ENCODE measurements at places on chromosomes 5 and 9.
A peak's percentile ranks its signal among the peaks of the same experiment; 100 is the strongest.

- DNase-seq = no peak
Measured at GRCh38 chr5:78644129-78644528, 4.4 kb downstream of the LHFPL2 start.

DNA sequence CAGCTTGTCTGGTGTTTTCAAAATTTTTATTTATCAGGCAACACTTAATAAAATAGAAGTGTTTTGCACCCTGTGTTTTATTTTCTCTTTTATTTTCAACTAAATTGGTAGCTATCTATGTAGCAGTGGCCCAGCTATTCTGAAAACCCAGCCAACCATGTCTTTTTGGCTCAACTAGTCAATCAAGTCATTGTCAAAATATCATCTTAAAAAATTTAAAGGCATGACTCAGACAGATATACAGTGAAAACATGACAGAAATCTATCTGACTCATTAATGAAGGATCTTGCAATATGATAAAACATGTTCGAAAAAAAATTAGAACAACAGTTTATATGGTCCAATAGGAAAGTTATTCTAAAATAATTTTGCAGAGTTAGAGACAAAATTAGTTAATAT is 75.1 kb downstream of the HSD17B4 start:
- no peak for DNase-seq

- DNase-seq = no peak
Measured at GRCh38 chr5:147415651-147416050, 94.2 kb downstream of the DPYSL3 start.

DNA sequence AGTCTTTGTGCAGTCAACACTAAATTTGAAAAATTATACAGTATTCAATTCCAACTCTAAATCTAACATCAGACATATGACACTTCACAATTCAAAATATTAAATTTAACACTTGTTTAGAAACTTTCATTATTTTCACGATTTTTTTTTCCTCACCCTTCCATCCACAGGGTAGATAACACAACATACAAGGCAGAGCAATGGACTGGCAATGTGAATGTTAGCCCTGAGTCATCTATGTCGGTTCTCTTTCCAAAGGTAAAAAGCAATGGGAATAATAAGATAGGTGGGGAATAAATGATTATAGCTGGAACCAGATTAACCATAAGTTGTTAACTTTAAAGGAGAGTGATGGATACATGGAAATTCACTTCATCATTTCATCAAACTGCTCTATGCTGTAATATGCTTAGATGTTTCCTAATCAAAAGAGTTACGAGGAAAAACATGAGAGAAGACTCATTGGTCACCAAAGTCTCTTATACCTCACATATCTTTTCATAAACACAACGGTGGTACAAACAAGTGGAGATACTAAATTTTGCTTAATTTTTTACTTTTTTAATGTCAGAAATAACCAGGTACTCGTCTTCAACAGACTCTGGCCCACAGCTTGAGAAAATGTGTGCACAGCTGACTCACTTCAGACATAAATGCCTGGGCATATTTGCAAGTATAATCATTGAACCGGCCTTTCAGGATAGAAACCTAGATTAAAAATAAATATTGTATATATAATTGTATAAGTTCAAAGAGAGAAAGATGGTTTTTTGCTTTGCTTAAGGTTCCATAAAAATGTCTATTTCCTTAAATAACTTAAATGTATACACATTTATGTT is 23.0 kb downstream of the RFX3 start:
- no peak for DNase-seq

- no peak for DNase-seq
Measured at GRCh38 chr9:132740526-132741309, 70.5 kb downstream of the GTF3C4 start.

DNA sequence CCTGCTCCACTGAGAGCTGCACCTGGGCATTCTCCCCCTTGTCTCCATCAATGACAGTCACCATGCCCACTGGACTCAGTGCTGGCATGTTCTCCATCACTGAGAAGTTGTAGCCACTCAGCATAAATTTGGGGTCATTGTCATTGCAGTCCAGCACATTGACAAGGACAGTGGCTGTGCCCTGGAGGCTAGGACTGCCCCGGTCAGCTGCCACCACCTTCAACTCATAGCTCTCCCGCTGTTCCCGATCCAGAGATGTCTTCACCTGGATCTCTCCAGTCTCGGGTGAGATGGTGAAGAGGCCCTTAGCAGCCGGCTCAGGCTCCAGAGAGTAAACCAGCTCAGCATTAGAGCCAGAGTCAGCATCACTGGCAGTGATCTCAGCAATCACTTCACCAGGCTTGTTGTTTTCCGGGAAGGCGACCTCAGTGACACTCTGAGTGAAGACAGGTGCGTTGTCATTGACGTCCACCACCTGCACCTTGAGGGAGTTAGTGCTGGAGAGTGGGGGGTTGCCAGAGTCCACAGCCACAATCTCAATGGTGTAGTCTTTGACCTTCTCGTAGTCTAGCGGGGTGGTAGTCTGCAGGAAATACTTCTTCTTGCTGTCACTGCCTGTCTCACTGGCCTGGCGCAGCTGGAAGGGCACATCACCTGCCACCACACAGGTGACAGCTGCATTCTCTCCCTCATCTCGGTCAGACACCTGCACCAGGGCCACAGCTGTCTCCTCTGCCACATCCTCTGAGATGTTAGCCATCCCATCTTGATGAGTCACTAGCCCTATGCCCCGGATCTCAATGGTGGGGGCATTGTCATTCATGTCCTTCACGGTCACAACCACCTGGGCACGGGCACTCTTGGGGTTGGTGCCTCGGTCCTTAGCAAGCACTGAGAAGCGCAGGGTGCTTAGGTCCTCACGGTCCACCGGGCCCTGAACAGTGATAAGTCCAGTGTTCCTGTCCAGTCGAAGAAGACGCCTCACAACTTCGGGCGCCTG is 13.5 kb downstream of the PCDH1 start:
- DNase-seq = no peak

DNA sequence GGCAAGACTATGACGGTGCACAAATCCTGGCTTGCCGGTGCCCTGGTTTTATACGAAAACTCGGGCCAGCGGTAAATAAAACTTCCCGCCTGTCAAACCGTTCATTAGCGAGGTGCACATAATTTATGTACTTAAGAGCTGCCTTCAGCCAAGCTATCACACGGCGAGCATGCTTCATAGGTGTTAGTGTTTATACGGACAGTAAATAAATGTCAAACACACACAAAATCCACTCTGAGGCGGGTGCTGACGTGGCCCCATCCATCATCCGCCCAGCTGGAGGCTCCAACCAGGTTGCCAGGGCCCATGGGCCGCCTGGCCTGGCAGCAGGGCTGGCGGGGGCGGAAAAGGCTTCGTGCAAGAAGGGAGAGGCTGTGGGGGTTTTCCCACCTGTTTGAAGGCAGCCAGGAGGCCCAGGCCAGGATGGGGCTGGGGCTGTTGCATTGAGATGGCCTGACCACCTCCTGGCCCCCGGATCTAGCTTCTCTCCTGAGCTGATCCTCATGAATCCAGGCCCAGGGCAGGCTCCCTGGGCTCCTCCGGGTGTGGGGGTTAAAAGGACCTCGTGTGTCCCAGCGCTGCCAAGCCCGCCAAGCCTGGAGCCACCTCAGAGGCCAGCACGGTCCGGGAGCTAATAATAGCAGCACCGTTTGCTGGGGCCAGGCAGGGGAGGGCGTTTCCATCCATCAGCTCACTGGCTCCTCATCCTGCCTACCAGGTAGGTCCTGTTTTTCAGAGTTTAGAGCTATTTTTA is 43.2 kb downstream of the BARX1 start:
- DNase-seq = peak; percentile 19

DNA sequence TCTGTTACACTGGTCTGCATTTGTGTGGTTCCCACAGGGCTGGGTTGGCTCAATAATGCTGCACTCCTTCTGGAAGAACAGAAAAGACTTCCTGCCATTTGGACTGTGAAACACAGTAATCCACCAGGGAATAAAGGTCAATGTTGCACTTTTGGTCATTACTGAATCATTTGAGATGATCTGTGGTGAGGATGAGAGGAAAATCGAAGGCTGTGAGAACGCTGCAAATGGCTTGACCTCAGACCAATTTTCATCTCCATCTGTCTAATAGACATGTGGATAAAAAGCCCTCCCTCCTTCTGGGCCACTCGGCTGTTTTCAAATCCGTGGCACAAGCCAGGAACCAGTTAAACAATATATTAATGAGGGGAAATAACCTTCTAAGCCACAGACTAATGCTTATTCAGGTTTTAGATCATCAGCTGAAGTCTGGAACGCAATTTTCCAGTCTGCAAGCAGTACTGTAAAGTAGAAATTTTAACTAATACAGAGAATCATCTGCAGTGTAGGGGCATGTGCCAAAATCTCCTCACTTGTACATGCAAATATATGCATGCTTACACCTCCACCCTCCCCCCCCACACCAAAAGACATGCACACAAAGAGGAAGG is 20.2 kb downstream of the TLE1 start:
- DNase-seq = no peak

GRCh38 chr5:161803-162110 is 29.5 kb upstream of the LRRC14B start:
- no peak for DNase-seq

DNA sequence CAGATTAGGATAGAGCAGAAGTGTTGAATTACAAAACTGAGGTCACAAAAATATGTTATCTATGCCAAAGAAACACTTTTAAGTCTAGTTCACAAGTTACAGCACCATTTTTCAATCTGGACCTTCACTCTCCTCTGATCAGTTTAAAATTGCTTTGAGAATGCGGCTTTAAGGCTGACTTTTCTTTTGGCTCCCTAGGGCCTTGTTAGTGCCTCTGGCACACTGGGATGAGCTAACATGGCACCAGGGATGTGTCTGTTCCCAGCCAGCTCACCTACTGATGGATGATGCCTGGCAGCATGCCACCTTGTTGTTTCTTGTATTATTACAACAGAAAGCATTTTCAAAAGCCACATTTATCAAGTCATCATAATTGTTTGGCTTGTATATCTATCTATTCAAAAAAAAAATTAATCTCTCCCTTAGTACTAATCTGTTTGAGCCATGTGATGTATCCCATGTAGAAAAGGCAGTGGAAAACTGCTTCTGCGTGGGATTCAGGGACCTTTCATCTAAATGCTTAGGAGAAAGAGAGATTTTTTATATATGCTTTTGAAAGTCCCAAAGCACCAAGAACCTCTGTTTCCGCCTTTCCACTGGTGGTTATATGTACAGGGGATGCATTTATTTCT is 46.6 kb downstream of the ADAMTSL1 start:
- no peak for DNase-seq

- DNase-seq = no peak
Measured at GRCh38 chr5:55856516-55857246, 5.5 kb downstream of the IL31RA start.

GRCh38 chr5:16642867-16643266 is 26.1 kb upstream of the RETREG1 start:
- DNase-seq = no peak

DNA sequence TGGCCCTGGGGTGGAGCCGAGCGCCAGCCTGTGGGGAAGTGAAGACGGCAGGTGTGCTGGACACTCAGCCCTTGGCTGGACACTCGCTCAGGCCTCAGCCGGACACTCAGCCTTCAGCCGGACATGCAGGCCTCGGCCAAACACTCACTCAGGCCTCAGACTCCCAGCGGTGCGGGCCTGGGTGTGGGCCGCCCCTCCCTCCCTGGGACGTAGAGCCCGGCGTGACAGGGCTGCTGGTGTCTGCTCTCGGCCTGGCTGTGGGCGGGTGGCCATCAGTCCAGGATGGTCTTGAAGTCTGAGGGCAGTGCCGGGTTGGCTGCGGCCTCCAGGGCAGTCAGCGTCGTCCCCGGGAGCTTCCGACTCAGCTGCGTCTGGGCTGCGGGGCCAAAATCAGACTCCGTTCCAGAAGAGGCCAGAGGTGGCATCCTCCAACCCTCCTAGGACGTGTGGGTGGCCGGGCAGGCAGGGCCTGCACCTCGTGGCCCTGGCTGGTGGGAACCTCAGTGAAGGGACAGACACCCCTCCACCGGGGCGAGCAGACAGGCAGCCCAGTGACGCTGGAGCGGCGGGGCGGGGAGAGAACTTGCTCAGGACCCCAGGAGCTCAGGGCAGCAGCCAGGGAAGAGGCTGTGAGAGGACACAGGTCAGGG is 28.4 kb downstream of the SLC6A18 start:
- no peak for DNase-seq

DNA sequence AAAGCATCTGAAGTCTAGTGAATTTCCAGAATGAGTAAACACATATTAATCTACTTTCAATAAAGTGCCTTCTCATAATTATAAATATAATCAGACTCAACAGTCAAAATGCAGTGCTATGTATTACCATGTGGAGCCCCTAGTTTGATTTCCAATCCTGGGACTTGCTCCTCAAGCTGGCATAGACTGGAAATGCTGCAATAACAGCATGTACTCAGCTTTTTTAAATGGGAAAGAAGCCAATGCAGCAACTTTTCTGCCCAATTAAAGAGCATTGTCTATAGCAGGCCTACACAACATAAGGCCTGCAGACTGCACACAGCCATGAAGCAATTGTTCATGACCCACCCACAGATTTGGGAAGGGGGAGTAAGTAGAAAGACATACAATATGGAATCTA is 103.2 kb downstream of the NR2F1-AS1 start:
- DNase-seq = no peak

GRCh38 chr9:16032799-16033198 is 480.0 kb downstream of the CCDC171 start:
- no peak for DNase-seq

- no peak for DNase-seq
Measured at GRCh38 chr5:151204051-151204450, 19.8 kb downstream of the CCDC69 start.

DNA sequence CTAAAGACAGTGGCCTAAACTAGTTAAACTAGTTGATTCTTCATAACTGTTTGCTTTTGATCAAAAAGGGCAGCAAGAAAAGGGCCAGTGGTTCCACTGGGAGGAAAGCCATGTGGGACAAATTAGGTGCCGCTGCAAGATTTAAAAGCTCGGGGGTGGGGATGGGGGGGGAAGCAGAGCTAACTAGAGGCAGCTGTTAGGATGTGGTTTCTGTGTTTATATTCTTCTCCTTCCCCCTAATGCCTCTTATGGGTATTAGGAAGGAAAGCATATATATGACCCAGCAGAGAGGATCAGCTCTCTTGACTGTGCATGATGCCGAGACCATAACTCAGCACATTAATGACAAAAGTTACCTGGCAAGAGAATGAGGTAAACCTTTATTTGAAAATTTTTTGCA is 65.7 kb downstream of the EFNA5 start:
- no peak for DNase-seq

DNA sequence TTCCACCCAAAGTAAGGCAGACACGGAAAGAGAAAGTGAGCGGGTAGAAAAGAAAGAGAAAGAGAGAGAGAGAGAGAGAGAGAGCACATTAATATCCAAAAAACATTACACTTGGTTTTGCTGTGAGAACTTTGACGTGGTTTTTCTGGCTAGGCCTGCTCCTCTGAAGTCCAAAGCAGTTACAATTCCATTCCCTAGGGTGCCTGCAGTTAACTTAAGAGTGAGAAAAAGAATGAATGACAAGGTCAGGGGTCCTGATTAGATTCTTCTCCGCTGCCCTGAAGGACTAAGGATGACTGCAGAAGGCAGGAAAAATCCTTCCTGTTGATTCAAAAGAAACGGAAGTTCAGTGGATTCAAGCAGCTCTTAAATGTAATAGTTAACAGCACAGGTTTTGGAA is 589.8 kb downstream of the PRELID2 start:
- DNase-seq = no peak

GRCh38 chr5:136094189-136094912 is 38.3 kb upstream of the SMAD5 start:
- DNase-seq = no peak

- DNase-seq = no peak
Measured at GRCh38 chr9:18783909-18784308, 249.1 kb downstream of the SAXO1 start.

- DNase-seq = peak; percentile 17
Measured at GRCh38 chr9:4207881-4208615, 91.8 kb downstream of the GLIS3 start.

All from NCI-H2107 (cell line).